ENCODE measurements at places on chromosomes 2 and 18. TPM values are rescaled to one million over a fixed set of nuclear protein-coding genes. Genes with fewer than 3 reads are reported as not detected.

RNF144A gene
- 15.9 TPM for total RNA-seq

KHK gene
- 0.36 TPM for total RNA-seq

CD28 gene
- total RNA-seq = not detected

SOX11 gene
- 0.59 TPM for total RNA-seq

All from osteoblast (primary cell).